ENCODE measurements at places on chromosomes 12 and 14.

- no peak for DNase-seq
Measured at GRCh38 chr12:132495629-132496357, 5.8 kb downstream of the FBRSL1 start.

GRCh38 chr14:89767131-89767530 lies 187.4 kb downstream of the EFCAB11 start:
- no peak for DNase-seq

DNA sequence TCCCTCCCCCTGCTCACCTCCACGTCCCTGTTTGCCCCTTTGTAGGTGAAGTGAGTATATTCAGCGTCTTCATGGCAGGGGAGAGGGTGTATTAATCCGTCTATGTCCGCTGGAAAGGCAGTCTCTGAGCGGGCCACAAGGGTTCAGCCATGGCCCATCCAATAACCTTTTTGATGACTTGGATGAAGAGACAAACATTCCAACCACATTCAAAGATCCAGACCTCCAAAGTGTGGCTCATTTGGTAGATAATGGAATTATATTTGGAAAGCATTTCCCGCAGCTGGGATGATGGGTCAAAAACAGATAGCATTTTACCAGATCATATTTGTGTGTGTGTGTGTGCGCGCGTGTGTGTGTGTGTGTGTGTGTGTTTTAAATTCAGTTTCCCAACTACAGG lies 345.9 kb downstream of the DPF3 start:
- no peak for DNase-seq

- DNase-seq, result no peak
Measured at GRCh38 chr14:58659846-58660245, 22.1 kb downstream of the DACT1 start.

DNA sequence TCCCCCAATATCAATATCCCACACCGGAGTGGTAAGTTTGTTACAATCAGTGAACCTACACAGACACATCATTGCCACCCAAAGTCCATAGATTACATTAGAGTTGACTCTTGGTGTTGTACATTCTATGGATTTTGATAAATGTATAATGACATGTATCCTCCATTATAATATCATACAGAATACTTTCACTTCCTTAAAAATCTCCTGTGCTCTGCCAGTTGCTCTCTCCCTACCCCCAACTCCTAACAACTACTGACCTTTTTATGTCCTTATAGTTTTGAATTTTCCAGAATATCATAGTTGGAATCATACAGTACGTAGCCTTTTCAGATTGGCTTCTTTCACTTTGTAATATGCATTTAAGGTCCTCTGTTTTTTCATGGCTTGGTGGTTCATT lies 48.4 kb downstream of the SLC4A8 start:
- no peak for DNase-seq

GRCh38 chr12:13790317-13790716 lies 191.1 kb downstream of the GRIN2B start:
- no peak for DNase-seq

GRCh38 chr14:33444136-33444535 lies 505.5 kb downstream of the NPAS3 start:
- no peak for DNase-seq

- peak; percentile 18 for DNase-seq
Measured at GRCh38 chr12:90261283-90261682, 552.6 kb upstream of the ATP2B1 start.

GRCh38 chr14:100549834-100550625 lies 37.2 kb downstream of the BEGAIN start:
- DNase-seq, result no peak

DNA sequence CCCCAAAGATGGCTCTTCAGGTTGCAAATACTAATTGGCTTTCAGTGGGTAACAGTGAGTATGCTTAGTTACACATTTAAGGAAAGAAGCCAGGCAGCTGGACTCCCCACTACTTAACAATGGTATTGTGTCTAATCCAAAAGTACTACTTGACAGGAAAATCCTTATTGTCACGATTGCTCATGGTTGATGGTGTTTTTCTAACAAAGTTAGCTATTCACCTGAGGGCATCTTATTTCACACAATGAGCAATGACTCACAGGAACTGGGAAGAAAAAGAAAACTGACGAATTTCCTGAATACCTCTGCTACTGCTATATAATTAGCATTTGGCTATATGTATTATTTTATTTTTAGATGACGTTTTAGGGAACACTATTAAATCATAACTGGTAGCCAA lies 33.4 kb upstream of the ALG10 start:
- DNase-seq, result no peak

DNA sequence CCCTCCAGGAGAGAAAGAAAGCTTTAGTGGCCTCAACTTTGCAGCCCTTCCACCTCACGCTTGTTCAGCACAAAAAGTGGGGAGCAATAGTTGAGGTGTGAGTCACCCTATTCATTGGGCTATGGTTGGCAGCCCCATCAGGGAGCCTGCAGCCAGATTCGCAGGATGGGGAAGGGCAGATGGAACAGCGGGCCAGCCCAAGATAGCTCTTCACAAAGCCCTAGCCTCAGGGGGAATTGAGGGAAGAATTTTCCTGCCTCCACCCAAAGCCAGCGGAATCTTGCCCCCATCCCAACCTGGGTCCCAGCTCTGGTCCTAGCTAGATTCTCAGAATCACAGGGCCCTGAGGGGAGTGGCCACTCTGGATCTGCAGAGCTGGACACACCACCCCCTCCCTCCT lies 3.6 kb upstream of the KRT5 start:
- DNase-seq, result no peak

DNA sequence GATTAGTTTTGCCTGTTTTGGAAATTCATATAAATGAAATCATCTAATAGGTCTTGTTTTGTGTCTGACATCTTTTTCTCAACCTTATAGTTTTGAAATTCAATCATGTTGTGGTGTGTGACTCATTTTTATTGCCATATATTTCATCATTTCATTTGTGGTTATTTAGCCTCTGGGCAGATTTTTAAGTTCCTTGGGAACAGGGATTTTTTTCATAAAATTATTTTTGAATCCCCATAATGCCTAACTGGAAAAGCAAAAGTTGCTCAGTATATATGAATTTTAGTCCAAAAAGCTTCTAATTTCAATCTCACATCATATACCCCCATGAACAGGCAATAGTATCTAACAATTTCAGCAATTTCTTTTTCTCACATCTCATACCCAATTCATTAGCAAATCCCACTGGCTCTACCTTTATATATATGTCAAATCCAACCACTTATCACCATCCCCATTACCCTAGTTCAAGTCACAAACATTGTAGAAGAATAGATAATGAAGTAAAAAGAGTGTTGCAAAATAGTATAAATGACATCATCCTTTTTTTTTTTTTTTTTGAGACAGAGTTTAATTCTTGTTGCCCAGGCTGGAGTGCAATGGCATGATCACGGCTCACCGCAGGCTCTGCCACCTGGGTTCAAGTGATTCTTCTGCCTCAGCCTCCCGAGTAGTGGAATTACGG lies 2.6 kb upstream of the OR6J1 start:
- peak; percentile 22 for DNase-seq

DNA sequence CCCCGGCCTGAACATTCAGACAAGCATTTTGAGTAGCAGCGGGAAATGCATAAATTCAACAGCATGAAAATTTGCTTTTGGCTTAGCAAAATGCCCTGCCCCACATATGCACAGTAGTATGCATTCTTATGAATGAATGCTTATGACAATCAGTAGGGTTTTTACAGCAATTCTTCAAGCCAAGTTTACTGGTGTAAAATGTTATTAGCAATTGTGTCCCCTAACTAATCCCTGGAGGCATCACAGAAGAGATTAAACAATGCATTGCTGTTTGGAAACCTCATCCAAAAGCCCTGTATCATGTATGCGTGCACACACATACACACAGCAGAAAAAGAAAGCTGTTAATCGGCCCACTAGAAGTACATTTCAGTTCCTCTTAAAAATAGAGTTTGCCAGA lies 406.5 kb downstream of the LRIG3 start:
- no peak for DNase-seq

GRCh38 chr12:83408851-83409250 lies 722.1 kb downstream of the TMTC2 start:
- DNase-seq, result no peak

- no peak for DNase-seq
Measured at GRCh38 chr12:123836292-123836691, 74.2 kb downstream of the DNAH10 start.

DNA sequence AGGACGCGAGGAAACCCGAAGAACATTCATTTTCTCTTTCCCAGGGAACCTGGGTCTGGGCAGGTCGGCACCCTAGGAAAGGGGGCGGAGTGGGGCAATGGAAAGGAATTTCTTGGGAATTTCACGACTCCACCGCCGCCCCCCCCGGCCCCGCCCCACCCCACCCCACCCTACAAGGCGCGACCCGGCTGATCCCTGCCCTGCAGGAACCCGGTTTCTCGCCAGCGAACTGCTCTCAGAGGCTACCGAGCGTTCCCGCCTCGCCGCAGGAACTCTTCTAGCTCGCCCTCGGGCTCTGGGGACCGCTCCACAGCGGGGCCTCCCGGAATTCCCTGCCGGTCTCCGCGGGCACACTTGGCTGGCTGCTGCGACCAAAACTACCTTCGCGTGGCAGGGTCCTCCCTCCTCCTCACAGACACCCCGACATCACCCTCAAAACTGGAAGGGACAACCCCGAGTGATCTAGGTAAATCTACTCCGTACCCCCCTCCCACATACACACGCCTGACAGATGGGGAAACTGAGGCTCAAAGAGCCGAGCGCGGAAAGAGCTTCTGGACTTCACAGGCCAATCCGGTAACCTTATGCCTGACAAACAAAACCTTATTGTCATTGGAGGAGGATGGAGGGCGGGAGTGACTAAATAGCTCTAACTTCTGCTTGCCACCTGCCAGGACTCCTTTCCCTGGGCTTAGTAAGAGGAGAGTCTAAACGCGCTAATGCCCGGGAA lies 785 bp upstream of the ACTN1 start:
- no peak for DNase-seq

- DNase-seq, result no peak
Measured at GRCh38 chr12:111211910-111212757, 156.8 kb downstream of the PHETA1 start.

GRCh38 chr14:50855558-50855957 lies 16.3 kb upstream of the ABHD12B start:
- no peak for DNase-seq

GRCh38 chr12:99136516-99136915 lies 491.4 kb downstream of the APAF1 start:
- no peak for DNase-seq

DNA sequence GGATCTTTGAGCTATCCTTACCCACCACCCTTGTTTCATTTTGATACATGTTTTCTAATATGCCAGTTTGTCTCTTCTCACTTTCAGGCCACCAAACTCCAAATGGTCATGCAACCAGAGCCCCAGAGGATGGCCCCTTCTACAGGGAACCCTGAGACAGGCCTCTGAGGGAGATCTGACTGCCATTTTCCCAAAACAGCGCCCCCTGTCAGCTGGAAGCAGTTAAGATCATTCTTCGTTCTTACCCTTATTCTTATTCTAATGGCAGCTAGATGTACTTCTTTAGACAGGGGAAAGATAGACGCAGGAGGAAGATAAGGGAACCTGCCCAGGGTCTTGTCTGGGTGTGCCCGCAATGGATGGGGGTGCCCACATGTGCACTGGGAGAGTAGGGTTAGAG lies 38.4 kb downstream of the C12orf56 start:
- no peak for DNase-seq

DNA sequence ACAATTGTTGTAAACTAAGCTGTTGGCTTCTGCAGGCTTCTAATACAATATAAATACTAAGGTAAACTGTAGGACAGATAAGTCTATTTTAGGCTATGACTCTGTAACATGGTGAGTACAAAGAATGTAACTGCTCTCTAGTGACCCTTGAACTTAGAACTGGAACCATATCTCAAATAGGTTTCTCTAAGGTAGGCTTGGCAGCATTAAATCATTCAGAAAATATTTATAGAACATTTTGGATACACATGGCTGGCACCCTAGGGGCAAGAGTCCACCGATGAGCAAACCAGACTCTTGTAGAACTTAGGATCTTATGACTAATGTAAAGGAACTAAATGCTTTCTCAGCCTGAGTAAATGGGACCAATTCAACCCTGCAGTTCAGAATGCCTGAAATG lies 19.4 kb upstream of the SLC25A3 start:
- no peak for DNase-seq
